ENCODE measurements at places on chromosomes 6 and 20. TPM values are rescaled to one million over a fixed set of nuclear protein-coding genes. Genes with fewer than 3 reads are reported as not detected.

GRCh38 chr6:138226700-138227315, 8.5 kb upstream of the PBOV1 start:
- no peaks in the 10 kb centered on the region for H3K27me3 ChIP-seq
- no peak overlapping the region for H3K27ac ChIP-seq
- no peaks in the 10 kb centered on the region for H3K36me3 ChIP-seq
- ATAC-seq = no peak
- no peaks in the 10 kb centered on the region for H3K4me1 ChIP-seq

- no peaks in the 10 kb centered on the region for H3K27me3 ChIP-seq
- H3K27ac ChIP-seq = no peak overlapping the region
- no peaks in the 10 kb centered on the region for H3K36me3 ChIP-seq
- H3K4me1 ChIP-seq = peaks cover 12% of the 10 kb centered on the region
- H3K4me3 ChIP-seq = no peak overlapping the region
Measured at GRCh38 chr6:10954590-10955010, 67.7 kb downstream of the SYCP2L start.

GRCh38 chr6:139161169-139161568, 26.3 kb downstream of the HECA start:
- H3K4me1 ChIP-seq = no peaks in the 10 kb centered on the region
- no peak for ATAC-seq
- H3K27me3 ChIP-seq = no peaks in the 10 kb centered on the region
- H3K27ac ChIP-seq = no peak overlapping the region
- no peaks in the 10 kb centered on the region for H3K36me3 ChIP-seq
- no peak overlapping the region for H3K4me3 ChIP-seq

Gene TRIM40
- not detected for total RNA-seq

- no peak overlapping the region for H3K27ac ChIP-seq
- H3K36me3 ChIP-seq = no peaks in the 10 kb centered on the region
- H3K4me3 ChIP-seq = no peak overlapping the region
- no peak for ATAC-seq
- H3K27me3 ChIP-seq = no peaks in the 10 kb centered on the region
Measured at GRCh38 chr6:129651291-129651691, 58.7 kb downstream of the ARHGAP18 start.

Gene PHACTR3
- 0.81 TPM for total RNA-seq

DNA sequence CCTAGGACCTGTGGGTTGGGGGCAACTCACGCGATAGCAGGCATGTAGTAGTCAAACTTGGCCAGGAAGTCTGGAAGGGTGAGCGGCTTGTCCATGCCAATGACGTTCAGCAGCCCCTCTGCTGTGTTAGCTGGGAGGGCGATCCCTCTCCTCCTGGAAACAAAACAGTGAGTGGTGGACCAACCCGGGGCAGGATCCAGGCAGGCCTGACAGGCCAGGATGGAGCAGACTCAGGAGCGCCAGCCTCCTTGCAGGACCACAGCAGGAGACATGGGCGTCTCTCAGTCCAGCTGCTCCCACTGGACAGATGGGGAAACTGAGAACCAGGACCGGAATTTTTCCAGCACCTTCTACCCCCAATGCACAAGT, 22.5 kb downstream of the ADA start:
- H3K27ac ChIP-seq = no peak overlapping the region
- no peaks in the 10 kb centered on the region for H3K27me3 ChIP-seq
- ATAC-seq = no peak
- no peak overlapping the region for H3K4me3 ChIP-seq
- peaks cover 20% of the 10 kb centered on the region for H3K36me3 ChIP-seq

- no peak overlapping the region for H3K27ac ChIP-seq
- ATAC-seq = no peak
- H3K4me1 ChIP-seq = no peaks in the 10 kb centered on the region
Measured at GRCh38 chr6:43753570-43754183, 16.3 kb upstream of the VEGFA start.

- no peak for ATAC-seq
Measured at GRCh38 chr6:156593893-156594292, 183.3 kb upstream of the ARID1B start.

DNA sequence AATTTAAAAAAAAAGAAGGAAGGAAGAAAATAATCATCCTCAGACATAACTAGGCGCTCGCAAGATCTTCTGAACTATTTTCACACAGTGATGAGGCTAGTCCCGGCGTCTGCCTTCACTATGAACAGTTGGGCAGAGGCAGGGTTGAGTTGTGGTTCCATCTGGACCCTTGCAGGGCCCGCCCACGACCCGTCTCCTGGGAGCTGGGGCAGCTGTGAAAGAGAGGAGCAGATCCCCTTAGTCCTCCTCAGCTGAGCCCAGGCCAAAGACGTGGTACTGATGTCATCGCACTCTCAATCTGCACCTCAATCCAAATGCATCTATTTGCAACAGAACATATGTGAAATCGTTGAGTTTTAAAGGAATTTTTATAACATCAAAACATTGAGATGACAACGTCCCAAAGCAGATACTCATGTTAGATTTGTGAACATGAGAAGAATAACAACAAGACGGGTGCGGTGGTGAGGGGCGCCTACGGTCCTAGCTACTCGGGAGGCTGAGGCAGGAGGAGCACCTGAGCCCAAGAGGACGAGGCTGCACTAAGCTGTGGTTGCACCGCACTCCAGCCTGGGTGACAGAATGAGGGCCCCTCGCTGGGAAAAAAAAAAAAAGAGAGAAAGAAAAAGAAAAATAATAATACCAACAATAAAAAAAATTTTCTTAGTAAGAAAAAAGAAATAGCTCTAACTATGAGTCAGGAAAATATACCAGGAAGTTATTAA, 15.3 kb downstream of the TCFL5 start:
- H3K36me3 ChIP-seq = no peaks in the 10 kb centered on the region
- H3K27ac ChIP-seq = no peak overlapping the region
- H3K4me3 ChIP-seq = no peak overlapping the region

Gene IL20RA
- total RNA-seq = 2.0 TPM

All from gastroesophageal sphincter (tissue), 4 donors.